Activated T-helper 1 cell treated with anti-CD3 and anti-CD28 coated beads, Interleukin-12 subunit alpha, Interleukin-12 subunit beta, Interleukin-2, Interleukin-4 antibody, amounts not matched to agents 30 ng/mL and 10 ng/mL and 1 ng/mL, durations not matched to agents 14 hours and 24 hours and 36 hours (primary cell): ENCODE measurements at places on chromosomes 6 and 20.

GRCh38 chr6:152642578-152643375 lies 5.6 kb upstream of the SYNE1 start:
- DNase-seq: no peak
- H3K36me3 ChIP-seq: no peaks in the 10 kb centered on the region
- H3K27ac ChIP-seq: no peak overlapping the region
- no peak overlapping the region for H3K4me3 ChIP-seq

DNA sequence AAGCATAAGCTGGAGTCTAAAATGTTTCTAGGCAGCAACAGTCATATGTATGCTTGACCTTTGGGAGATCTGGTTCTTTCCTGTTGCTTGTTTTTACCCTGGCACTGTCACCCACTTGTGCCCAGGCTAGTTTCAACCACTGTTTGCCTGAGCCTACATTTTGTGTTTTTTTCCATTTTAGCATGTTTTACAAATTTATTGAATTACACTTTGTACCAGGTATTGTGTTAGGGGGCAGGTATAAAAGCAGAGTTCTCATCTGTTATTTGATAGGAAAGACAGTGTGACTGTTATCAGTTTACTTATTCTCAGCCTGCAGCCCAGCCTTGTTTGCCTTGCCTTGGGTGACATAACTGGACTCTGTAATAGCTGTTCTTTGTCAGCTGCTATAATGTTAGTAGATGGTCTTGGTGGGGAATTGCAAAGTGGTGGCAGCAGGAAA lies 147.0 kb downstream of the CDKAL1 start:
- H3K4me3 ChIP-seq: no peak overlapping the region
- H3K27ac ChIP-seq: peak overlapping the region; percentile 42
- H3K36me3 ChIP-seq: peaks cover 2% of the 10 kb centered on the region

DNA sequence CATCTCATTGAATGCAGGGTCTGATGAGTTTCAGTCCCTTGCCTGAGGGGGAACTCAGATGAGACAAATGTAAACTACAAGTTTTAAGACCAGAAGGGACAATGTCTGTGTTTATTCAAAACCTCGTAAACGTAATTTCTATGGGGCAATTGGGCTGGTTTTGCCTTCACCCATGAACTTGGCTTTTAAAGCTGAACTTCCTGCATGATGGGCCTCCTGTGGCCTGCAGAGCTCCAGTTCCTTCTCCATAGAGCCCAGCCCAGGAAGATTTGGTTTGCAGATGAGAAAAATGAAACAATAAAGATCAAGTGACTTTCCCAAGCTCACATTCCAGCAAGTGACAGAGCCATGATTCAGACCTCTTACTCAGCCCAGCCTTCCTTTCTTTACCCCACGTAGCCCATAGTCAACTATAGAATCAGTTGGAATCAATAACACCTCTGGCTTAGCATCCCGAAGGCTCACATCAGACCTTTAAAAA lies 612.3 kb downstream of the UTRN start:
- H3K4me1 ChIP-seq: no peaks in the 10 kb centered on the region
- H3K27ac ChIP-seq: no peak overlapping the region
- no peak overlapping the region for H3K4me3 ChIP-seq
- H3K27me3 ChIP-seq: peaks cover 8% of the 10 kb centered on the region

- no peak overlapping the region for H3K4me3 ChIP-seq
- DNase-seq: no peak
- peaks cover 8% of the 10 kb centered on the region for H3K27me3 ChIP-seq
- H3K27ac ChIP-seq: no peak overlapping the region
- H3K36me3 ChIP-seq: no peaks in the 10 kb centered on the region
- H3K4me1 ChIP-seq: no peaks in the 10 kb centered on the region
These were observed 235.0 kb upstream of the GMDS start for GRCh38 chr6:2480267-2480966.

DNA sequence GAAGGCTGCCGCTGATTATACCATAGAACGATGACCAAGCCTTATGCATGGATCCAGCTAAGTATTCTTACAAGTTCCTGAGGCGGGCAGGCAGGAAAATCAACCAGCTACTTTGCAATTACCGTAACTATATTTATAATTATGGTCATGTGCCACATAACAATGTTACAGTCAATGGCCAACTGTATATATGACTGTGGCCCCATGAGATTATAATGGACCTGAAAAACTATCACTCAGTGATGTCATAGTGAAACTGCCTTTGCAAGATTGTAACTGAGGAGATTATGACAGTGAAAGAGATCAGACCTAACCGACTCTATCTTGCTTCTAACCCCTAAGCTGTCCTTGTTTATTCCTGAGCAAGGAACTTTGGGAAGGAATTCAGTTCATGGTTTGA lies 33.1 kb upstream of the FAM135A start:
- no peaks in the 10 kb centered on the region for H3K36me3 ChIP-seq
- H3K4me3 ChIP-seq: no peak overlapping the region
- no peak overlapping the region for H3K27ac ChIP-seq

- no peak for DNase-seq
- no peak overlapping the region for H3K27ac ChIP-seq
- H3K4me3 ChIP-seq: no peak overlapping the region
- peaks cover 7% of the 10 kb centered on the region for H3K36me3 ChIP-seq
These were observed 3.8 kb upstream of the FKBP1A start for GRCh38 chr20:1396702-1397101.

GRCh38 chr20:36862857-36863668 lies 12.9 kb upstream of the TLDC2 start:
- no peaks in the 10 kb centered on the region for H3K36me3 ChIP-seq
- no peak overlapping the region for H3K4me3 ChIP-seq
- DNase-seq: no peak
- no peak overlapping the region for H3K27ac ChIP-seq
- peaks cover 52% of the 10 kb centered on the region for H3K27me3 ChIP-seq
- peaks cover 8% of the 10 kb centered on the region for H3K4me1 ChIP-seq

- H3K27me3 ChIP-seq: peaks cover 12% of the 10 kb centered on the region
- no peak for DNase-seq
- H3K4me3 ChIP-seq: no peak overlapping the region
These were observed 176.6 kb downstream of the ZDHHC14 start for GRCh38 chr6:157557559-157557958.

- peaks cover 21% of the 10 kb centered on the region for H3K4me1 ChIP-seq
- DNase-seq: peak; percentile 17
- peaks cover 31% of the 10 kb centered on the region for H3K36me3 ChIP-seq
- H3K27me3 ChIP-seq: no peaks in the 10 kb centered on the region
These were observed 26.9 kb downstream of the SPATA2 start for GRCh38 chr20:49888212-49889000.

DNA sequence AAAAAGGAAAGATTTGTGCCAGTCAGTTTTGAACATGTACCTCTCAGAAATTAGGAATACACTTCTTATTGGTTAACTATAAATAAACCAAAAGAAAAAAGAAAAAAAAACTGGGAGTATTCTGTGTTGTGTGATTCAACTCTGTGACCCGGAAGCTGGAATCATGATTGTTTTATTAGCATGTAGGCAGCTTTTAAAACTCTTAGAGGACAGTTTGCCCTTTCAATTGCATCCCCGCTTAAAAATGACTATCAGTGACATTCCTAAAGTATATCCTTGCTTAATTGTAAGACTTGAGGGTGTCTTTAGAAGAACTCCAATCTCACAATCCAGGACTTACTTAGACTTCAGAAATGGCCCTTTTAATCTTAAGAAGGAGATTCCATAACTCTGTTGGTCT lies 29.1 kb upstream of the TENT5A start:
- no peaks in the 10 kb centered on the region for H3K36me3 ChIP-seq
- DNase-seq: no peak
- H3K27me3 ChIP-seq: peaks cover 3% of the 10 kb centered on the region
- no peak overlapping the region for H3K27ac ChIP-seq

DNA sequence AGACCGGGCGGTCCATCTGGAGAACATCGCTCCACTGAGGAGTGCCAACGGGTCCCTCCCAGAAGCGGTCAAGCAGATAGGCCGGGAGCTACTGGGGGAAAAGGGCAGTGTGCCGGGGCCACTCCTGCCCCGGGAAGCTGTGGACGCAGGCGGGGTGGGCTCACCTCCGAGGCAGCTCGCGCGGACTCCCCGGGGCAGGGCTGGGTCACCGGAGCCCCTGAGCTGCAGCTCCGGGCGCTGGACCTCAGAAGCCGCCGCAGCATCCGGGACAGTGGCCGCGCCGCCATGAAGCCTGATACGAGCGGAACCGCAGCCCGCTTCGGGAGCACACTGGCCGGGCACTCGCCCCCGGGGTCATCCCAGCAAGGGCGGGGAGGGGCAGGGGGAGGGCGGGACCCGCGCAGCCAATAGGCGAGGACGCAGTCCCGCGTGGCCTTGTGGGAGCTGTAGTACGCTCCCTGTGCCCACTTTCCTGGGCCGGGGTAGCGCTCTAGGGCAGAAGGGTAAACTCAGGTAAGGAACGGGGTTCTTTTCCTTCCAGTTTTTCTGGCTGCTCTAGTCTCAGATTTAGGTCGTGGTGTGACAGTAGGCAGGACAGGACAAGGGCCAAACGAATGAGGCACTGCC lies at the start of gene MOCS1:
TSS of gene MOCS1 (minus strand) at position 332 of the 627 bp plus-strand sequence. CDS start at position 287, 45 bp downstream.
- peaks cover 17% of the 10 kb centered on the region for H3K27me3 ChIP-seq
- H3K27ac ChIP-seq: peak within 1 kb of the TSS; percentile 61

- no peak overlapping the region for H3K4me3 ChIP-seq
- H3K27ac ChIP-seq: no peak overlapping the region
- H3K27me3 ChIP-seq: no peaks in the 10 kb centered on the region
- DNase-seq: no peak
- H3K36me3 ChIP-seq: no peaks in the 10 kb centered on the region
These were observed 21.8 kb downstream of the HMGCLL1 start for GRCh38 chr6:55557146-55557545.

DNA sequence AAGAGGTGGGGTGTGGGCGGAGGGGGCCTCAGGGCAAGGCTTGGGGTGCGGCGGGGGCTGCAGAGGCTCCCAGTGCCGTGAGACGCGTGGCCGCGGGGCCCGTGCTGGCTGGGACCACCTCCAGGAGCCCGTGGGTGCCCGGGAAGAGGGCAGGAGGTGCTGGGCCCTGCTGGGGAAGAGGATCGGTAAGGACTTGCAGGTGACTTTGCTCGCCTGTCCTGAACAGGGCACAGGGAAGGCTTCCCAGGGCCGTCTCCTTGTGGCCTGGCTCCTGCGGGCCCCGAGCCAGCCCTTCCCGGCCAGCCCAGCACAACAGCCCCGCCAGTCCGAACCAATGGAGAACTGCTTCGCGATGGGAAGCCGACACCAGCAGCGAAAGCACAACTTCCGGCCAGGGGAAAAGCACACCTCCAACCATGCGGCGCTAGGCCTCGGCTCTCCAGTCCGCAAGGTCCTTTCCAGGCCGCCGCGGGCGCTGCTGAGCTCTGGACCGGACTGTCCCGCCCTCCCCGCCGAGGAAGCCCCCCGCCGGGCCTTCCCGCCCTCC lies 32.3 kb downstream of the IRF4 start:
- no peak overlapping the region for H3K4me3 ChIP-seq
- peaks cover 50% of the 10 kb centered on the region for H3K4me1 ChIP-seq

- no peaks in the 10 kb centered on the region for H3K27me3 ChIP-seq
- peak; percentile 7 for DNase-seq
- peaks cover 42% of the 10 kb centered on the region for H3K36me3 ChIP-seq
- peak overlapping the region; percentile 95 for H3K27ac ChIP-seq
These were observed 868 bp downstream of the LTV1 start for GRCh38 chr6:143844006-143844405.

DNA sequence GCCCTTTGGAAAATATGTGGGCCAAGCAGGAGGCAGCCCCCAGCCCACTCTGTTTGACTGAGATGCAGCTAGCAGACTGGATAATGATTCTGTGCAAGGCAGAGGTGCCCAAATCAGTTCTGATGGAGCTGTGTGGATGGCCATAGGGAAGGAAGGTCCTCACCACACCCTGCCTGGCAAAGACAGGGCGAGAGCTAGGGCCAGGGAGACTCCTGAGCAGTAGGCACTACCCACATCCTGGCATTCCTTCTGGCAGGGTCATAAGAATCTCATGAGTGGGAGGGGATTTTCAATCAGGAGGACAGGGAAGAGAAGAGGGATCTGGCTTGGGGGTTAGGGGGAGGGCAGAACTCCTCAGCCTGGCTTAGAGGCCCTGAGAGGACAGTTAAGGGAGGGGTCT lies 18.6 kb upstream of the TREM2 start:
- no peak overlapping the region for H3K27ac ChIP-seq
- H3K4me3 ChIP-seq: no peak overlapping the region
- peaks cover 6% of the 10 kb centered on the region for H3K27me3 ChIP-seq
- H3K4me1 ChIP-seq: peaks cover 30% of the 10 kb centered on the region
- DNase-seq: no peak

DNA sequence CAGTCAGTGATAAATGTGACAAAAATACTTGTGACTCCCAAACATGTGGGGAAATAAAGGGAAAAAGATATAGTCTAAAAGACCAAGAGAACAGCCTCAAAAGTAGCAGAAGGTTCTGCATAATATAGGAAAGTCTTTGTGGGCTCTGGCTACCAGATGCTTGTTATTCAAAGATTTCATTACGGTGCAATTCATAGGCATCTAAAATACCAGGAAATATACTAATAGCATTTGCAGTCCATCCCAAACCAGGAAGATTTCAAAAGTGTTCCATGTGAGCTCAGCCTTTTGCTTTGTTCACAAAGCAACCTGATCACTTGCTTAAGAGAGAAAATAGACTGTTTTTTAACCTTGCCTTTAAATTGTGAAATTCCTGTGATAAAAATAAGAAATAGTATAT lies 506.7 kb upstream of the MARCKS start:
- no peak overlapping the region for H3K4me3 ChIP-seq
- no peaks in the 10 kb centered on the region for H3K27me3 ChIP-seq
- no peak for DNase-seq
- H3K36me3 ChIP-seq: no peaks in the 10 kb centered on the region

DNA sequence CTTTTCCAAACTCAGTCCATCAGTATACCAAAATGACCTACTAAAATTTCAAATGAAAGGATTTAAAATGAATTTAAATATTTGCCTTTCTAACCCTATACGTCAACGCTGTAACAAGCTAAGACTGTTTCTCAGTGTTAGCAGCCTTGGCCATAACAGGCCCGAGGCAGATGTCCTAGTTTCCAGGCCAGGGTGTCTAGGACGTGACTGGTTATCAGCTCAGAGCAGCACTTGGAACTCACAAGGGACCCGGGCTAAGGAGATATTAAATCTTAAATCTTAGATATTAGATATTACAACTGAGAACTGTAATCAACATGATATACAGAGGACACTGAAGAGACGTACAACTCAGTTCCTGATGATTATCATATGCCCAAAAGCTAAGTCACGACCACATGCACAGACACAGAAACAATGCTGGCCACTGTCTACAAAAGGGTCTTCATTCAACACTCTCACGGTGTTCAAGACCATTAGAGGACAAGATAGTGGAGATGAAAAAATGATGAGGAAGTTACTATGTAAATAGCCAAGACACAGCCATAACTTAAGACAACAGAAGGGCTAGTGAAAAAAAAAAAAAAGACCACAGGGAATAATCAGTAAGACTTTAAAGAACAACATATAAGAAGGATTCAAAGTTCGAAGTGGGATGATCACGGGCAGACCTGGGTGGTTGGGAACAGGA lies at the start of gene CLDN20:
TSS of gene CLDN20 (plus strand) at position 641 of the 691 bp plus-strand sequence. CDS start 11,707 bp downstream, outside the sequence.
- peaks cover 13% of the 10 kb centered on the region for H3K36me3 ChIP-seq
- H3K4me1 ChIP-seq: peaks cover 6% of the 10 kb centered on the region
- H3K4me3 ChIP-seq: no peak within 1 kb of the TSS
- no peaks in the 10 kb centered on the region for H3K27me3 ChIP-seq

- H3K27ac ChIP-seq: no peak overlapping the region
- no peaks in the 10 kb centered on the region for H3K4me1 ChIP-seq
- no peaks in the 10 kb centered on the region for H3K36me3 ChIP-seq
- no peaks in the 10 kb centered on the region for H3K27me3 ChIP-seq
- DNase-seq: no peak
These were observed 45.9 kb downstream of the RIPOR3 start for GRCh38 chr20:50645253-50646068.

GRCh38 chr20:6838181-6838826 lies 70.8 kb downstream of the BMP2 start:
- H3K27ac ChIP-seq: no peak overlapping the region
- H3K36me3 ChIP-seq: no peaks in the 10 kb centered on the region
- no peak overlapping the region for H3K4me3 ChIP-seq
- H3K27me3 ChIP-seq: no peaks in the 10 kb centered on the region
- DNase-seq: no peak
- H3K4me1 ChIP-seq: no peaks in the 10 kb centered on the region
